Activated B cell treated with CpG ODN at 0.5 μM for 24 hours (primary cell): ENCODE measurements at places on chromosomes 7 and 10.

GRCh38 chr10:133076274-133077038, 11.3 kb upstream of the ADGRA1 start:
- H3K36me3 ChIP-seq, result no peaks in the 10 kb centered on the region
- no peak overlapping the region for H3K27ac ChIP-seq
- H3K4me3 ChIP-seq, result no peak overlapping the region
- no peaks in the 10 kb centered on the region for H3K4me1 ChIP-seq
- no peak for DNase-seq

- H3K4me3 ChIP-seq, result peak overlapping the region; percentile 97
- H3K36me3 ChIP-seq, result peaks cover 56% of the 10 kb centered on the region
- H3K27me3 ChIP-seq, result no peaks in the 10 kb centered on the region
- DNase-seq, result no peak
- H3K4me1 ChIP-seq, result peaks cover 70% of the 10 kb centered on the region
Observed at GRCh38 chr7:55570218-55570873, 2.0 kb downstream of the VOPP1 start.

- DNase-seq, result no peak
- no peaks in the 10 kb centered on the region for H3K4me1 ChIP-seq
- H3K4me3 ChIP-seq, result no peak overlapping the region
- H3K27ac ChIP-seq, result no peak overlapping the region
- H3K27me3 ChIP-seq, result no peaks in the 10 kb centered on the region
Observed at GRCh38 chr7:139457153-139457946, 26.1 kb downstream of the KLRG2 start.

DNA sequence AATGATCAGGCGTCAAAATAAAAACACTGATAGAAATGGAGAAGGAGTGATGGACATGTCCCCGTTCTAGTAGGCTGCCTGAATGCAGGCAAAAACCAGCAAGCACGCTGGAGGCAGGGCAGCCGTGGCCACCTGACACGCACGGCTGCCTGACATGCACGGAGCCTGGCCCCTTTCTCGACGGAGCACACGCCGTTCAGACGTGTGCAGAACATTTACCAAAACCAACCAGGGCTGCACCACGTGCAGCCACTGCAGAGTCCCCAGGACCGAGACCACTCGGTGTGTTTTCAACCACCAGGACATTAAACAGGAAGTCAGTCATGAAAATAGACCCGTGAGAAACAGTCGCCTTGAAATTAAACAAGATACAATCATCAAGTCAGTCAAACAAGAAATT, 61.9 kb upstream of the NKX6-2 start:
- no peak for DNase-seq
- H3K27me3 ChIP-seq, result peaks cover 2% of the 10 kb centered on the region
- H3K27ac ChIP-seq, result no peak overlapping the region

GRCh38 chr10:132710036-132710686, 75.8 kb downstream of the NKX6-2 start:
- no peak overlapping the region for H3K27ac ChIP-seq
- no peak for DNase-seq
- H3K4me3 ChIP-seq, result no peak overlapping the region
- peaks cover 83% of the 10 kb centered on the region for H3K36me3 ChIP-seq
- no peaks in the 10 kb centered on the region for H3K27me3 ChIP-seq

DNA sequence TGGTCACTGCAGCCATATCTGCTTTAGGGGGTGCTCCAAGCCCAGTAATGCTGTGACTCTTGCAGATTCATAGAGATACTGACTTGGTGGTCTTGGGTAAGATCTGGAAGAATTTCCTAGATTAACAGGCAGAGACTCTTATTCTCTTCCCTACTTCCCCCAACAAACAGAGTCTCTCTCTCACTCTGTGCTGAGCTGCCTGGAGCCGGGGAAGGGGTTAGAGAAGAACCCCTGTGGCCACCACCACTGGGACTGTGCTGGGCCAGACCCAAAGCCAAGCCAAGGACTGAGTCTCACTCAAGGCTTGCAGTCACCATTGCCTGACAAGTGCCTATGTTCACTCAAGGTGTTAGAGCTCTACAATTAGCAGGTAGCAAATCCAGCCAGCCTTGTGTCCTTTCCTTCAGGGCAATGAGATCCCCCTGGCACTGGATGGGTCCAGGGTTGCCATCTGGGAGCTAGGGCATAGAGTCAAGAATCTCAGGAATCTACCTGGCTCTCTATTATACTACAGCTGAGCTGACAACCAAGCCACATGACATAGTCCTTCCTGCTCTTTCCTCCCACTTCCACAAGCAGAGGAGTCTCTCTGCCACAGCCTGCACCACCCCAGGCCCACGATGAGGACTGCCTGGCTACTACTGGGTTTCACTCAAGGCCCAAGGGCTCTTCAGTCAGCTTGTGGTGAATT, 41.4 kb upstream of the TECTB start:
- no peak overlapping the region for H3K4me3 ChIP-seq
- no peaks in the 10 kb centered on the region for H3K4me1 ChIP-seq
- H3K36me3 ChIP-seq, result peaks cover 4% of the 10 kb centered on the region
- no peaks in the 10 kb centered on the region for H3K27me3 ChIP-seq

DNA sequence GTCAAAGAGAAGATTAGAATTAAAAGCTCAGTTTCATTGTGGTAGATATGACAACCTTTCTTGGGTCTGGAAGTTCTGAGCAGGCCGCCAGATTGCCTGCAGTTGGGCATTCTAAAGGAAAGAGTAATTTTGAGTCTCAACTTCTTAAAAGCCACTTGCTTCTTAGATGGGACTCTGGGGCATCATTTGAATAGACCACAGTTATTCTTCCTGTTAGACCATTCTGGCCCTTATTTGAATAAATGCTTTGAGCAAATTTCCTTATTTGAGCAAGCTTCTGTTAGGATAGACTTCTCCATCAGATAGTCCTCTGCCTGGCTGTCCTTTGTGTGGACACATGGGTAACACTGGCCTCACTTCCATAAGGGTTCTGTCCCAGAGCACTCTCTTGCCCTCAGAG, 40.2 kb downstream of the SND1 start:
- H3K4me3 ChIP-seq, result peak overlapping the region; percentile 46
- H3K4me1 ChIP-seq, result peaks cover 18% of the 10 kb centered on the region
- no peak for DNase-seq
- peaks cover 77% of the 10 kb centered on the region for H3K36me3 ChIP-seq
